GM13976 (cell line): ENCODE measurements at places on chromosomes 2 and 18.

- DNase-seq, result no peak
These were observed 50.0 kb downstream of the KCNE4 start for GRCh38 chr2:223102040-223102400.

- DNase-seq, result no peak
These were observed 154.9 kb upstream of the SMIM21 start for GRCh38 chr18:75582406-75582821.

DNA sequence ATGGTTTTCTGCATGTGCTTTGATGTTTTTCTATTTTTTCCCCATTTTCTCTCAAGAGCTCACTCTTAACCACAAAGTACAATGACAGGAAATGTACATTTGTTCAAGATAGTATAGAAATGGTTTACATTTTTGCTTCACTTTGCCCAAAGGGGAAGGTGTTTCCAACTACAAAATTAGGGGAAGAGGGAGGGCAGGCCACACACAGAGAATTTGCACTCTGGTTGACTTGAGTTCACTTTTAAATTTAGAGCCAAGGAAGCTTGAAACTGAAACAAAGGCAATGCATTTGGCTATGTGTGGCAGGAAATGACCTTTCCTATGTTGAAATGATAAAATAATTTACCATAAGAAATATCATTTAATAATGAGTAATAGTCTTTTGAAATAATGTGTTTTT lies 19.1 kb upstream of the VIT start:
- DNase-seq, result no peak

DNA sequence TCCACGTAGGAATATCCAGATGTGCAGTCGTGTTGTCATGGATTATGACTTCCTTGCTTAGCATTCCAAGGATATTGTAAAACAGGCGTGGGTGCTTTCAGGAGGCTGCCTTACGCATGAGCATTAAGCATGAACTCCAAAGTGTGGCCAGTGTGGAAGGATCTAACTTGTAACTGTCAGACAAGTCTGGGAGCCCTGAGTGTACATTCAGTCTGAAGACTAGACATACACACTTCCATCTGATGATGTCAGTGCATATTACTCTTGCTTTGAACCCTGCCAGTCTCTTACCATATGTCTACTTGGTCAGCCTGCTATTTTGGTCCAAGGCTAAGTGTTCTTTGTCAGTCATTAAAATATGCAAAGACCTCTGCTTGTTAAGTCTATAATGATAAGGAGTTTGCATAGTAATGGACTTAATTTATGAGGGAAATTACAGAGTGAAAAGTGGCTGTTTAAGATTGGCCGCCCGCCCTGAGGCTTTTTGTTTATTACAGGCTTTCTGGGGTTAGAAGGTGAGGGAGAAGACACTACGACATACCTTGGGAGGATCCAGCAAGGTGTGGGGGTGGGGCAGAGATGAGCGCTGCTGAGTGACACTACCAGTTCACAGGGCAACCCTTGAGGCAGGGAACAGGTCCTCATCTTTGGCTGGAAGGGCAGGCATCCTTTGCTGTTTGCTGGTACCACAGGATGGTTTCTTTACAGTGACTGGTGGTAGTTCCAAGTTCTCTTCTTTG lies 48.3 kb downstream of the CABLES1 start:
- DNase-seq, result no peak

DNA sequence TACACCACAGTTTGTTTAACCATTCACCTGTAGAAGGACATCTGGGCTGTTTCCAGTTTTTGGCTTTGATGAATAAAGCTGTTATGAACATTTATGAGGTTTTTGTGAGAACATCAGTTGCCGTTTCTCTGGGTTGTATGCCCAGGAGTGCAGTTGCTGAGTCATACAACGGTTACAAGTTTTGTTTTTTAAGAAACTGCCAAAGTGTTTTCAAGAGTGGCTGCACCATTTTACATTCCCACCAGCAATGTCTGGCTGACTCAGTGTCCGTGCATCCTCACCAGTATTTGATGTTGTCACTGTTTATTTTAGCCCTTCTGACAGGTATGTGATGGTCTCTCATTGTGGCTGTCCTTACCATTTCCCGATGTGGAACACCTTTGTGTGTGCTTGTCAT lies 48.0 kb upstream of the GPR17 start:
- DNase-seq, result no peak

GRCh38 chr2:12050396-12050795 lies 304.0 kb downstream of the LPIN1 start:
- no peak for DNase-seq

DNA sequence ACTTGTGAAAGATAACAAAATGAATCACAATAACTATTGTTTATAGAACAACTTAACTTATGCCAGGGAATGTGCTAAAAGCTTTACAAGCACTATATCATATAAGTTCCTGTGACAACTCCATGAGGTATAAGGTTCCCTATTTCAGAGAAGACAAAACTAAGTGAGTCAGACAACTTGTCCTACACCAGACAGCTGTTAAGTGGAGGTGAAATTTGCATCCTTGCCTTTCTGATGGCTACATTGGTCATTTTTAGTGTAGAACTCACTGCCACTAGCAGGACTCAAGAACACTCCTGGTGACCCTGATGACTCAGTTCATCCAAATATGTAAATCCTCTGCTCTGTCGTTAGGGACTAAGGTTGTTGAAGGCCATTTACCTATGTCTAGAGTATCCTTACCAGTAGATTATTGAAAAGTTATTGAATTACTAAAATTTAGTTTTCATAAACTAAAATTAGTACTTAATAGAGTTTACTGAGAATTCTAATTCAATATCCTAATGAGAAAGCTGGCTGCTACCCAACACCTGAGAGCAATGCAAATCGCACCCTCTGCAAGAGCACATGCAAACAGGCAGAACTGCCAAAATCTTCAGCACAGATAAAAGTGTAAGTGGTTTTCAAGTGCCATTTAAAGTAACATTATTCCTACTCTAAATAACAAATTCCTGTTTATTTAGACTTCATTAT lies 636.2 kb downstream of the NRXN1 start:
- no peak for DNase-seq

DNA sequence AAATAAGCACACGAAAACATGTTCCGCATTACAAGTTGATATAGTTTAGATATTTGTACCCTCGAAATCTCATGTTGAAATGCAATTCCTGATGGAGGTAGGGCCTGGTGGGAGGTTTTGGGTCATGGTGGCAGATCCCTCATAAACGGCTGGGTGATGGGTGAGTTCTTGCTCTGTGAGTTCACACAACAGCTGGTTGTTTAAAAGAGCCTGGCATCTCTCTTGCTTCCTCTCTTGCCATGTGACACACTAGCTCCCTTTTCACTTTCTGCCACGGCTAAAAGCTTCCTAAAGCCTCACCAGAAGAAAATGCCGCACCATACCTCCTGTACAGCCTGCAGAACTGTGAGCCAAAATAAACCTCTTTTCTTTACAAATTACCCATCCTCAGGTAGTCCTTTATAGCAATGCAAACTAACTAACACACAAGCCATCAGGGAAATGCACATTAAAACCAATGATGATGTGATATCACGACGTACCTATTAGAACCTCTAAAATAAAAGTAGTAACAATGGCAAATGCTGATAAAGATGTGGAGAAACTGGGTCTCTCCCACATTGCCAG lies 188.5 kb downstream of the ANAPC1 start:
- DNase-seq, result no peak

GRCh38 chr18:46070815-46071652 lies 1.0 kb downstream of the PSTPIP2 start:
- no peak for DNase-seq

- no peak for DNase-seq
These were observed 52.5 kb downstream of the SERTAD2 start for GRCh38 chr2:64601034-64601754.

- no peak for DNase-seq
These were observed 3.8 kb upstream of the FRZB start for GRCh38 chr2:182870227-182870626.

- DNase-seq, result no peak
These were observed 144.9 kb upstream of the FOSL2 start for GRCh38 chr2:28247734-28248133.

DNA sequence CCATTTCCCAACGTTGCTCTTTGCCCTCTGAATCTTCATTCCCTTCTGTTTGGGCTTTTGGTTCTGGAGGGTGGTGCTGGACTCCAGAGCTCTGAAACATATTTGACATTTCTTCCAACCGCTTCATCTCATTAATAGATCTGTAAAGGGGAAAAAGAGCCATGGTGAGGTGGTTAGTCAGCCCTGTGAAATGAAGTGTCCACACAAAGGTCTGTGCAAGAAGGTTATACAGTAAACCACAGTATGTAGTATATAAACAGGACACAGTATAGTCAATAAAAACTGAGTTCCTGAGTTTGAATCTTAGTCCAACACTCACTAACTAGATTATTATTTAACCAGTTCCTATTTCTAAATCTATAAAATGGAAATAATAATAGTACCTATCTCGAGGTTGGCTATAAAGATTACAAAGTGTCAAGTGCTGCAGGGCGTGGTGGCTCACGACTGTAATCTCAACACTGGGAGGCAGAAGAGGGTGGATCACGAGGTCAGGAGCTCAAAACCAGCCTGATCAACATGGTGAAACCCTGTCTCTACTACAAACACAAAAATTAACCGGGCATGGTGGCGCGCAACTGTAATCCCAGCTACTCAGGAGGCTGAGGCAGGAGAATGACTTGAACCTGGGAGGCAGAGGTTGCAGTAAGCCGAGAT lies 13.1 kb downstream of the STARD7 start:
- no peak for DNase-seq

DNA sequence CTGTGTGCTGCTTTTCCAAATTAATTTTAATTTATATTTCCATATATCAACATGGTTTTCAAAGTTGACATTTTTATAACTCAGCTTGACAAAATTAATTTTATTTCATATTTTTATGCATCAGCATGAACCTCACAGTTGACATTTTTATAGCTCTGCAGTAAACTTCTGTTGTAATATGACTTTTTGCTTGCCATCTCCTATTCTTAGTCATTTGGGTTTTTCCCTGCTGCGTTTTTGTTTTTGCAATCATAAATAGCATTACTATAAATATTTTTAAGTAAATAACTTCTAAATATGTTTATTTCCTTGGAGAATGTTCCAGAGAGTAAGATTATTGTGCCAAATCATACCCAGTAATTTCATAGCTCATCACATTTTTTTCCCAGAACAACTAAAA lies 21.0 kb upstream of the L3MBTL4 start:
- no peak for DNase-seq

DNA sequence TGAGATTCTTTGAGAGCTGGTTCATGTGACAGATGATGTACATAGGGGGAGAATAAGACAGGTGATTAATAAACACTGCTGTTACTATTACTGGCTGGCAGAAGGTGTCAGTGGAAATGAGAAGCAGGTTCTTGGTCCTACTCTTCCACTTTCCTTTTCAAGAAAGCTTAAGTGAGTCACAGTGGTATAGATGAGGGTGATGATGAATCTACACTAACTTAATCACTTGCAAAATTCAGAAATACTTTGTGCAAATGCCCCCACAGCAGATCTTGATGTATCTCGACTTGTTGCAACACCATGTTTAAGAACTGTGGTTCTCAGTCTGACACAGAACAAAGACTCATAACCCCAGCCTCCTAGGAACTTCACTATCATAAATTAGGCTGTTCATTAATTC lies 35.9 kb upstream of the MGAT5 start:
- no peak for DNase-seq

- DNase-seq, result peak; percentile 37
These were observed 88.5 kb downstream of the DYNAP start for GRCh38 chr18:54679318-54680149.

DNA sequence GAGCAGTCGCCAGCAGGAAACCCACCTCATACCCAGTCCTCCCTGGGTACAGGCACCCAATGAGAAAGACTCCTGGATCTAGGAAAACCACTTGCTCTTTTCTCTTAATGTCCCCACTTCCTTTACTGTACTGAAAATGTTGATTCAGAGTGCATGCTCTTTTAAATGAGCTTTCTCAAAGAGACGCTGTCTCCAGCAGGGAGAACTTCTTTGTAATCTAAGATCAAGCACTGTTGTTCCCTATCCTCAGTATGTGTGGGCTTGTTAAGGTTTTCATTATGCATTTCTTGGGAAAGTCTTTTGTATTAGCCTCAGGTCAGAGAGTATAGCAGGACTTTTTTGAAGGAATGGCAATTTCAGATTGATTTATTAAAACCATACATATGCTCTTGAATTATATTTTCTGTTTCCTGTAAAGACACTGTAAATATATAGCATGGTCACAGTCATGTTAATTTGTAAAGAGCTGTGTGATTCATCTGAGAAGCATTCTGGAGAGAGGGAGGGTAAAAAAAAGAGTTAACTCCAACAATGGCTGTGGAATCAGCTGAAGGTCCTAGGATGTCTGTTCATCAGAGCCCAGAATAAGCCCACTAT lies 178.1 kb downstream of the MGAT5 start:
- no peak for DNase-seq

DNA sequence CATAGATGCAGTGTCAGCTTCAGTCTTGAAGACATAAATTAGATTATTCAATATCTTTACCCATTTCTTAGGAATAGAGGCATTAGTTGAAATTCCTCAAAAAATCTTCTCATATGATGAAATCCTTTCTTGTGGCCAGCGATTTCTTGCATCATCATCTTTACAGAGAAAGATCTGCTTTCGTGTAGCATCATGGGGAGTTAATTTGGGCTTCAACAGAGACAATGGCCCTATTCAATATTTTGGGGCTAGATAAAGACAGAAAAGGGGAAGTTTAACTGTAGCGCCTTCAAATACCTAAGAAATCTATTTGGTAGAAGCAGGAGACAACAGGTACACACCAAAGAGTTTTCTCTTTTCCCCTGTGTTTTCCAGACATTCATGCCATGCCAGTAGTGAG lies 73.8 kb downstream of the TGFA start:
- no peak for DNase-seq

DNA sequence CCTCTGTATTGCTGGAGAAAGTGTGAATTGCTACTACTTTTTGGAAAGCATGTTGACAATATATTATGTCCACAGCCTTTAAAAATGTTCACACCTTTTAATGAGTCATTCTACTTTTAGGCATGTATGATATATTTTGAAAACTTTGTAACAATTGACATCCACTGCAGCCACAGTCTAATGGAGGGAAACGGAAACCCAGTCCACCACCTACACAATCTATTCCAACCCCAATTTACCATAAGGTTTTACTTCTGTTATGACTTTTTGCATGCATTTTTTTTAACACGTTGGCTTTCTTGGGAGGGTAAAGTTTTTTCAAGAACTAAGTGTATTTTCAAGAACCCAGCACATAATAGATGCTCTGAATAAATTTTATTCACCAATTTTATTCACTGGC lies 38.5 kb upstream of the ATP8B1 start:
- DNase-seq, result peak; percentile 49

- DNase-seq, result no peak
These were observed 210.8 kb upstream of the NABP1 start for GRCh38 chr2:191467113-191467512.

- DNase-seq, result no peak
These were observed 114.5 kb upstream of the STPG4 start for GRCh38 chr2:47269316-47270232.

GRCh38 chr18:27695052-27695451 lies 481.9 kb downstream of the CDH2 start:
- DNase-seq, result no peak

GRCh38 chr18:63236921-63237846 lies 82.4 kb downstream of the BCL2 start:
- no peak for DNase-seq
